ENCODE measurements at places on chromosomes 16 and 17.
A peak's percentile ranks its signal among the peaks of the same experiment; 100 is the strongest.

- DNase-seq: no peak
These were observed 398.5 kb downstream of the SLC39A11 start for GRCh38 chr17:72693956-72694355.

DNA sequence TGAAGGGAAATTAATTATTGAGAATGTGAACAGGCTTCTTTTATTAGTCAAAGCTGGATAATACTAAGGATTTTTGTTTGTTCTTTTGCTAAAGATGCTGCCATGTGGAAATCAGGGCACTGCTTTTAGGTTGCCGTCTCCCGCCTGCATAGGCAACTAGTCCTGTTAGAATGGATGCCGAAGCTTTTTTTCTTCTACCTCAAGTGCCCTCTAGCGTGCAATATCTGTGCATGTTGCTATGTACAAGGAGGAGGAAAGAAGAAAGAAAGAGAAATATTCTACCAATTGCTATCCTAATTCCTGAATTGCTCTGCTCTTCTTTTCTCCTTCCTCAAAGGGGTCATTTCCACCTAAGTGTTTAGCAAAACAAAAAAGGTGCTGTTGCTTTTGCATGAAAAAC is 5.2 kb upstream of the CDH8 start:
- DNase-seq: peak; percentile 34

DNA sequence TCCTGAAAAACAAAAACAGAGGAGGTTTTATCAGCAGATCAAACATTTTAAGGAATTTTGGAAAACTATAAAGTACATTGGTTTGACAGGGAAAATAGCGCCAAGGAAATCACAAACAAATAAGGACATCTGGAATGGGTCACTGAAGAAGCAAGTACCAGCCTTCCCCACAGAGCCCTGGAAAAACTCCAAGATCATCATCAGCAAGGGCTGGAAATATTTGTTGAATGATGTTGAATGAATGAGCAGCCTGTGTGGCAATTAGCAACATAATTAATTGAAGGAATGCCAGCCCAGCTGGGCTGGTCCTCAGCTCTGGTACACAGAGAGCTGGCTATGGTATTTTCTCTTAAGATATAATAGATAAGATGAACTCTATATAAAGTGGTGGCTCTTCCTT is 290.4 kb downstream of the HS3ST3A1 start:
- DNase-seq: no peak

GRCh38 chr17:80698297-80698696 is 153.7 kb downstream of the RPTOR start:
- DNase-seq: no peak

DNA sequence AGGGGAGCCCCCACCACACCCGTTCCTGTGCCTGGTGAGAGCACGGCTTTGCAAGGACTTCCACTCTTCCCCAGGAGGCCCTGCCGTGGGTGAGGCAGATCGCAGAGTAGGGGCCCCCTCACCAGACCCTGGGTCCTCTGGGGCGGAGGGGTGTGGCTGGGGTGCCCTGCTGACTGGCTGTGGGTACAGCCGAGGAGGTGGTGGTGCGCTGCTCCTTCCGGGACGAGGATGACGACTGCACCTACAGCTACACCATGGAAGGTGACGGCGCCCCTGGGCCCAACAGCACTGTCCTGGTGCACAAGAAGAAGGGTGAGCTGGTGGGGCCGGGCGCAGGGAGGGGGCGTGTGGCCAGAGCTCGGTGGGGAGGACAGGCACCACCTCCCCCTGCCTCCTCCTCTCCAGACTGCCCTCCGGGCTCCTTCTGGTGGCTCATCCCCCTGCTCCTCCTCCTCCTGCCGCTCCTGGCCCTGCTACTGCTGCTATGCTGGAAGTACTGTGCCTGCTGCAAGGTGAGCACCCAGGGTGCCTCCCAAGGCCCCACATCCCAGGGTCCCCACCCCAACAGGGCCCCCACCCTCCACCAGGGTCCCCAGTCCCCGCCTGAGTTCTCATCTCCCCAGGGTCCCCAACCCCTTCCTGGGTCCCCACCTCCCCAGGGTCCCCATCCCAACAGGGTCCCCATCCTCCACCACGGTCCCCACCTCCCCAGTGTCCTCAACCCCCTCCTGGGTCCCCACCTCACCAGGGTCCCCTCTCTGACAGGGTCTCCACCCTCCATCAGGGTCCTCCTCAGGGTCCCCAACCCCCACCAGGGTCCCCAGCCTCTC is 16.1 kb downstream of the ITGB4 start:
- DNase-seq: no peak

GRCh38 chr16:9072806-9073341 is 18.6 kb upstream of the HAPSTR1 start:
- DNase-seq: no peak

GRCh38 chr16:88602091-88602490 is 31.9 kb downstream of the ZC3H18 start:
- DNase-seq: no peak

DNA sequence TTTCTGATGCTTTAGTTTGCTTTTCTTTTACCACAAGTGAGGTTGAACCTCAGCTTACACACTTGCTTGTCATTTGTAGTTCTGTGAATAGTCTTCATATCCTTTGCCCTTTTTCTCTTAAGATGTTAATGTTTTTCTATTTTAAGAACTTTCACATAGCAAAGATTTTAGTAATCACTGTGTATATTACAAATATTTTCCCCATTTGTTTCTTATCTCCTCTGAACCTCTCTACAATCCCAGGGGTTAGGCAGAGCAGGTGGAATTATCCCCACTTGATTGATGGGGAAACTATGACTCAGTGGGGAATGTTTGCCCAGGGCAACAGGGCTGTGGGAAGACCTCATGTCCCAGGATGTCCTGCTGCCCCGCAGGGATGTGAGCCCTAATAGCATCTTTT is 11.7 kb upstream of the MYH3 start:
- DNase-seq: no peak

GRCh38 chr17:62965174-62965685 is 805 bp upstream of the TANC2 start:
- DNase-seq: no peak

GRCh38 chr17:61478790-61479492 is 26.7 kb downstream of the TBX4 start:
- no peak for DNase-seq

GRCh38 chr17:57477522-57478362 is 221.4 kb downstream of the MSI2 start:
- DNase-seq: no peak
